Posterior cingulate gyrus (tissue), 11 donors: ENCODE measurements at places on chromosomes 12 and 14.

DNA sequence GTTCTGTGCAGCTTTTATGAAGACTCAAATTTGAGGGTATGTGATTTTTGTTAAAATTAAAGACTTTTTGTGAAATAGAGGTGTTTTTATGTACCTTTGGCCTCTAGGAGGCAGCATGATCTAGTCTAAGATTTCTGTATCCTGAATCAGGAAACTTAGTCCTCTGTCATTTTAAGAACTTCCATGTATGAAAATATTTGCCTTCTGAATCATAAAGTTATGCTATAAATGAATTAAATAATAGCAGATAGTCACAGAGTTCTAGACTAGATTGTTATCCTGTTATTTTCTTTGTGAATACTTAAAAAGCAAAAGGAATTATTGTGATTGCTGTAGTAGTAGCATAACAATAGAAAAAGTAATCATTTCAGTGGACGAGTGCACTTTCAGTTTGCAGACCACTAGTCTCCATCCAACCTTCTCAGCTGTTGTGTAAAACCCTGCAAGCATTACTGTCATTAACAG, 56.3 kb downstream of the FGD4 start:
- DNase-seq = no peak

- DNase-seq = no peak
Measured at GRCh38 chr14:30957813-30958370, 67.6 kb upstream of the AP4S1 start.

DNA sequence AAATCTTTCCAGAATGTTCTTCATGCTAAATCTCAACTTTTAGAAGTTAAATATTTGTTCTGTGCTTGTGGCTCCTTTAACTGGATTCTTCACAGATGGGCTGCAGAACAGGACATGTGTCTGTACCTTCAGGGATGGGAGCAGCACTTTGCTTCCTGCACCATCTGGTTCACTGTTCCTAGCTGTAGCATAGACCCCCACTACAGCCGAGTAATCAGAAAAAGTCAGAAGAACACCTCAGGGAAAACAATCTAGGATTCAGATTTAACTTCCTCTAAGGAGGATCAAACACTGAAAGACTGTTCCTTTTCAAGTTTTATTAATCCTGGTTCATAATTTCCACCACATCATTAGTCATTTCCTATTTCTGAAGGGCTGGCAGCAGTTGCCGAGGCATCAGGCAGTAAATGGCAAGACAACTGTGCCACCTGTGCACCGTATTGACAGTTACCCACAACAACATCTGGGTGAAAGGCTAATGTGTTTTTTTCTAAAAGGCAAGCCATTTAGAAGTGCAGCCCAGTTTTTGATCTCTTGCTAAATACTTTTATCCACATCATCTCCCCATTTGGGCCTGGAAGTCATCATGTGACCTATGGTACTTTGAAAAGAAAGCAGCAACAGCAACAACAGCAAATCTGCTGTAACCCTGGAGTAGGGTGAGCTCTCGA, 212.8 kb upstream of the BMP4 start:
- DNase-seq = no peak

GRCh38 chr12:107356266-107356936, 263.1 kb upstream of the CRY1 start:
- no peak for DNase-seq

DNA sequence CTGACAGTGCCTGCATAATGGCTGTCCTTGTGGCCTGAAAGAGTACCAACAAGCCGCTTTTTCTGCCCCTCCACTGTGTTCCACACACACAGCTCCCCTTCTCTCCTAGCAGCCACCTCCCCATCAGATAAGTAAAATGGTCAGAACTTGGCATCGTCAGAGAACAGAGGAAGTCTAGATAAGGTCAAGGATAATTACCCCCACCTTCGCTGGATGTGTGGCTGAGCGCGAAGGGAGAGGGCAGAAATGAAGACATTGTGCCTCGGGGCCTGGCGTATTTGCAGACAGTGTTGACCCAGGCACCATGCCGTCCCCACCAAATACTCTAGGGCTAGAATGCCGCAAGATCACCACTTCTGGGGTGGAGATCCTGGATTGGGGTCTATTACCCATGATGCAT, 30.6 kb downstream of the FBXO21 start:
- DNase-seq = no peak

- no peak for DNase-seq
Measured at GRCh38 chr12:68980476-68981212, 47.7 kb upstream of the CPM start.

- DNase-seq = no peak
Measured at GRCh38 chr12:47973870-47974269, 10.5 kb downstream of the TMEM106C start.

DNA sequence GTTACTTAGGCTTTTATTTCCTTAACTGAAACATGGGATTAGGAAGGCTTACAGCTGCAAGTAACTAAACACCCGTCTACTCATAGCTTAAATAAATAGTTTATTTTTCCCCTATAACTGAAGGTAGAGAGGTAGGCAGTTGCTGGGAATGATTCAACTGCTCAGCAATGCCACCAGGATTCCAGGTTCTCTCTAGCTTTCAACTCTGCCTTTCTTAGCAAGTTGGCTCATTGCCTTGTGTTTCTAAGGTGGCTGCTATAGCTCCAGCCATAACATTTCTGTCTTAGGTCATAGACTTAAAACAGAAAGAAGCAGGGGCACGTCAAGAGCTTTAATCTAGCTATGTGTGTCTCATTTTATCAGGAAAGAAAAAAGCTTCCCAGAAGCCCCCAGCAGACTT, 103.7 kb upstream of the MDM1 start:
- no peak for DNase-seq

DNA sequence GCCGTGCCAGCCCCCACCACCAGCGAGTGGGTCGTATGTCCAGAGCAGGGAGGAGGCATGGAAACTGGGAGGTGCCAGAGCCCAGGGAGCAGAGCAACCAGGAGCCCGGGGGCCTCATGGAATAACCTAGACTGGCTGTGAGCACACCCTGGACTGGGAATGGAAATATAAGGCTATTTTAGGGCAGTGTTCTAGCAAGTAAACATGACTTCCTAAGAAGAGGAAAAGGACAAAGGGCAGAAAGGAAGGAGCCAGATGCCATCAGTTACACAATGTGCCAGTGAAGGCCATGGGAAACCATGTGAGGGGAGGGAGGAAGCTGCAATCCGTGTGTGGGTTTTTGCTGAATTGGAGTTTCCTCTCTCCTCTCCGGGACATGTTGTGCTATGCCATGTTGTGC, 18.7 kb upstream of the CPM start:
- no peak for DNase-seq

DNA sequence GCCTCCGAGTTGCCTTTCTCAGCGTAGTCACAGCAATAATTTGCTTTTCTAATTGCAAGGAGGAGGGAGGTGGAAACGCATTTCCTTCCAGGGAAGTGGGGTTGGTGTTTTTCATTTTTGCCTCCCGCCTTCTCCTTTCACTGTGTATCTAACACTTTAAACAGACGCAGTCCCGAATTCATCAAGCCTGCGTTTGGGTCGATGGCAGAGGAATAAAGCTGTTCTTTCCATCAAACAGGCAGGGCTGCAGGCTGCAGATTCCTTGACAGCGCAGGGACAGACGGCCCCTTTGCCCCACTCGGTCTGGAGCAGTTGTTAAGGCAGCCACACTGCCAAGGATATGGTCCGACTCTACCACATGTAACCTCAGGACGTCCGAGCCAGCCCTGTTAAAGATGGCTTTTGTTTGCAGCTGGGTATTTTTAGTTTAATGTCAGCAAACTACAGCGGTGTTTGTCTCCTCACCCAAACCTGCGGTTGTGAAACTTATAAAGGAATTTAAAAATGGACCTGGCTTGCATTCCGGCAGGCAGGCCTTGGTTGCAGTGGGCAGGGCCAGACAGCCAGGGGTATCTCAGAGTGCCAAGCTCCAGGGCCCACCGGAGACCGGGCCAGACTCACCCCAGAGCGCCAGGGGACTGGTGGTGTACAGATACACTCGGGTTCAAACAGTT, 2.1 kb downstream of the CHST11 start:
- DNase-seq = no peak

DNA sequence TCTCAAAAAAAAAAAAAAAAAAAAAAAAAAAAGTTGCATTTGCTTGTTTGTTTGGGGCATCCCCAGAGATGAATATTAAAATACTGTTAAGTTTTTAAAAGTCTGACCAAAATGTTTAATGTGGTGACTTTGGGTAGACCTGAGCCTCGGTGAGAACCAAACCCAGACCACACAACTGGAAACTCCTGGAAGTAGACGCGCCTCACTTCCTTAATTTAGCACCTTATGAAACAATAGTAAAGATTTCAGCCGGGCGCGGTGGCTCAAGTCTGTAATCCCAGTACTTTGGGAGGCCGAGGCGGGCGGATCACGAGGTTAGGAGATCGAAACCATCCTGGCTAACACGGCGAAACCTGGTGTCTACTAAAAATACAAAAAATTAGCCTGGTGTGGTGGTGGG, 9.3 kb downstream of the NFKBIA start:
- DNase-seq = no peak

DNA sequence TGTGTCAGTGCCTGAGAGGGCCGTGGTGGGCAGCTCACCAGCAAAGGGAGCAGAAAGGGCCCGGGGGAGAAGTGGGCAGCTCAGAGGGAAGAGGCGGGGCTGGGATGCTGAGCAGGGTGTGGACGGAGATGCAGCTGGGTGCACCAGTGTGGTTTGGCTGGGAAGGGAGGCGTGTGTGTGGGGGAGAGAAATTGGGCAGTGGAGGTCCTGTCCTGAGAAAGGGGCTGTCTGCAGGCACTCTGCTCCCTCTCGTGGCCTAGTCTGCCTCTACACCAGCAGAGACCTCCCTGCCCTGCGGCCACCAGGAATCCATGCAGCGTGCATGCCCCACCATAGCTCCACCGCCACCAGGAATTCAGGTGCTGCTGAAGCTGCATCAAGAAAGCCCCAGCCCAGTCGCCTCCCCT, 6.4 kb downstream of the TMEM121 start:
- DNase-seq = no peak

DNA sequence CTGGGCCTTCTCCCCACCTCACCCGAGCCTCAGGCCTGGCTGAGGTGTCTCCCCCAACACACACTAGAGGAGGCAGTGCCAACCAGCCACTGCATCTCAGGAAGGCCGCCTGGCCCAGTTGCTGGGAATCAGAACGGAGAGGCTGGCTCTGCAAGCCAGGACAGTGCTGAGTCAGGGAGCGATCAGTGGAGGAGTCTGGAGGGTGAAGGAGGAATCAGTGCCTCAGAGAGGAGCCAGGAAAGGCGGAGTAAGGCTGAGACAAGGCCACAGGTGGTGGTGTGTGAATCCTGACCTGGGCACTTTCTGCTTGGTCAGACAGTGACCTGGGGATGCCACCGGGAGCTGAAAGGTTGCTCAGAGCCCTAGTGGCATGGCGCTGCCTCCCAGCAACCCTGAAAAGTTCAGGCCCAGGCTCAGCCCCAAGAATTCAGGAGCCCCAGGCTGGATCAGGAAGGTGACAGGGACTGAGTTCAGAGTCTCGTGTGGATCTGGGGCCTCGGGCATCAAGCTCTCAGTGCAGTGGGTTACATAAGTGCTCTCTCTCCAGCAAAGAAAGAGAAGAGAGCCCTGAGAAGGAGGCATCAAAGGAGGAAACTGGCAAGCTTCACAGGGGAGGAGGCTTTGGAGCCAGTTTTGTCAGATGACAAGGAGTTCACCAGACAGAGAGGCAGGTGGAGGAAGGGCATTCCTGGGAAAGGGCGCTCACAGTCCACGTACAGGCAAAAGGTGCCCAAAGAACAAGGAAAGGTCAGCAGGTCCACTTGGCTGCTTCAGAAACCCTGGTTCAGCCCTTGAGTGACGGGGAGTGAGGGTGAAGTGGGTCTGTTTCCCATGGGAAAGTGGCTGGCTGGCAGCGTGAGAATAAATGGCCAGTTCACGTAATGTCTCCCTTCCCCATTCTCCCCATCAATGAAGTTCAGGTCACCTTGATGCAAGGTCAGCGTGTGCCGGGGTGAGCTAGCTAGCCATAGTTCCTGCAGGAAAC, 87.8 kb downstream of the ZFP36L1 start:
- DNase-seq = no peak

DNA sequence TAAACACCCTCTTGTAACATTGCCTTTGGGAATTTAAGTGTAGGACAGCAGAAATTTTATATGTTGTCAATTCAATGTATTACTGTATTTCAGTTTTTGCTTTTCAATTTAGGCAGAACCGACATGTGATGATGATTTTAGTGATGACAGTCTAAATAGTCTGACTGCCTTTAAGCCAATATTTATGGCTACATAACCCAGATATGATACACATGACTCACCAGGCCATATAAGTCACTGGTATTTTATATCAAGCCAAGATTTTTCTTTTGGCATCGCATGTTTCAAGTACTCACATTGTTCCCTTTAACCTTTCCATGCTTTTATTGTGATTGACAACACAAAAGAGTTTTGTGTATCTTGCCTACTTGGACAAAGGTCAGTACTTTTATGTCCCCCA, 13.6 kb upstream of the PPM1A start:
- no peak for DNase-seq

DNA sequence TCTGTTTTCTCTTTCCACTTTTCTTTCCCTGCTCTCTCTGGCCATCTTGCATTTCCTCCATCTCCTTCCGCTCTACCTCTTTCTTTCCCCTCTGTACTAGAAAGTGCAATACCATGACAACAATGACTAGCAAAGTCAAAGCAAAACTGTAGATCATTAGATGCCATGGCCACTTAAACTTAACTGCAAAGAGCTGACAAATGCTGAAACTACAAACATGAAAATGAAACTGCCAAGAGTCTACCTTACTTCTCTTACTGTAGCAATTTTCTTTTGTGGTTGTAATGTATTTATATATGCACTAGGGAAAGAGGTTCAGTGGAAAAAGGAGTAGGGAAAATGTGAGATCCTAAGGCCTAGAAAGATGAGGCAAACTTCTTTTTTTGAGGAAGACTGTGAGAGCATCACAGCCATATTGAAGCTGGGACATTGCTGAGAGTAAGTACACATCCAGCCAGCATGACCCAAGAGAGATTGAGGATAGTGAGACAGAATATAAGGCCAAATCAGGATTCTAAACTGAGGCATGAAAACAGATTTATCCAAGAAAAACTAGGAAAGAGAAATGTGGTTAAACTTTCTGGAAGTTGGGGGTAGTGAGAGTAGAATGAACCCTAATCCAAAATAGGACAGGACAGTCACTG, 276.6 kb upstream of the NAV3 start:
- no peak for DNase-seq

DNA sequence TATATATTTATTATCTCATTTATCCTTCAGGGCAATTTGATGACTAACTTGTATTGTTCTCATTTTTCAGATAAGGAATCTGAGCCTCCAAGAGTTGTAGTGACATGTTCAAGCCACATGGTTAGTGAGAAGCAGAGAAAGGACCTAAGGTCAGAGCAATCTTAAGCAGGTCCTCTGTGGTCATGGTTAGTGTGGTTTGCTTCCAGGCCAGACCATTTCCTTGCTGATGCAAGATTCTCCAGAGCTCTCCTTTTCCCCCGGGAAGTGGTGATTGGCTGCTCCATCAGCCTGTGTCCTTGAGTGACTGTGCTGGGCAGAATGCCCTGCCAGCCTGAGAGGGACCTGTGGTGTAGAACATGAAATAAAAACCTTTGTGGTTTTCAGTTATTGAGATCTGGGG, 141.3 kb downstream of the KTN1 start:
- DNase-seq = no peak

DNA sequence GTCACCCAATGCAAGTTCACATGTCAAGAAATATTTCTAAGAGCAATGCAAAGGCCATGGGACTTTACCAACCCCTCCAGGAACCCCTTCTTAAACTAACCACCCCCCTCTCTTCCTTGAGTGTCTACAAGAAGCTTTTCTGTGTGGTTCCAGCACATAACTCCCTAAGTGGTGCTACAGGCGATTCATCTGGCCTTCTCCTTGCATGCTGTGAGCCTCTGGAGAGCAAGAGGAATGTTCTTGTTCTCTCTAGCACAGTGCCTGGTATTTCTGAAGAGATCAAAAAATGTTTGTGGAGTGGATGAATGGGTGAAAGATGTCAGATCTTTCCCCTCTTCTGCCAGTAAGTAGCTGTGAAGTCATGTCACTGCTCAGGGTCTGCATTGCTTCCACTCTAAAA, 5.9 kb upstream of the RNASE12 start:
- DNase-seq = no peak
